ENCODE measurements at places on chromosomes 1 and 21.

GRCh38 chr21:37870221-37870620, 46.0 kb downstream of the KCNJ6 start:
- DNase-seq, result no peak

DNA sequence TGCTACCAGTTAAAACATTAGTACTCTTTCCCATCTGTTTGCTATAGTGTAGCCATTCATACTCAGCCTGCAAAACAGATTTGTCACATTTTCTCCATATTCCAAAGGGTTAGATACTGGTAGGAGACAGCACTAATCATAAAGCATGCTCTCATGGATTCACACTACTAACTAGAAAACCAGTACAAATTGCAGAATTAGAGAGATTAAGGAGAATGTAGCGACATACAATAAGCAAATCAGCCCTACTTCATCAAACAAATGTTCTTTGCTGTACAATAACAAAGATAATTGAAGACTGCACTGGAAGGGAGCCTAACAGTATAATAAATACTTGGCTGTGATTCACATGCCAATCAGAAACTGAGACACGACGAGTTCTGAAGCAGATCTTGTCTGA, 368.0 kb upstream of the PRMT6 start:
- no peak for DNase-seq

- no peak for DNase-seq
These were observed 7.8 kb downstream of the UBIAD1 start for GRCh38 chr1:11280719-11281376.

GRCh38 chr1:165833358-165833757, 5.9 kb downstream of the UCK2 start:
- no peak for DNase-seq

DNA sequence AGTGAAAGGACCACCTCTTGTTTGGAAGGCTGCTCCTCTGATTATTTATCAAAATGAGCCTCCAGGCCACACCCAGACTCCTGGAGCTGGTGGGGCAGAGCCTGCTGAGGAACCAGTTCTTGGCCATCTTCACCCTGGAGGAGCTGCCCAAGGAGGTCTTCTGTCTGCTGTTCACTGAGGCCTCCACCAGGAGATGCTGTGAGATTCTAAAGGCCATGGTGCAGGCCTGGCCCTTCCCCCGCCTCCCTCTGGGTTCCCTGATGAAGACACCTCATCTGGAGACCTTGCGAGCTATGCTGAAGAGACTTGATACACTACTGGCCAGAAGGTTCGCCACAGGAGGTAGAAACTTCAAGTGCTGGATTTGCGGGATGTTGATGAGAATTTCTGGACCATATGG, 61.7 kb upstream of the GJA8 start:
- no peak for DNase-seq

DNA sequence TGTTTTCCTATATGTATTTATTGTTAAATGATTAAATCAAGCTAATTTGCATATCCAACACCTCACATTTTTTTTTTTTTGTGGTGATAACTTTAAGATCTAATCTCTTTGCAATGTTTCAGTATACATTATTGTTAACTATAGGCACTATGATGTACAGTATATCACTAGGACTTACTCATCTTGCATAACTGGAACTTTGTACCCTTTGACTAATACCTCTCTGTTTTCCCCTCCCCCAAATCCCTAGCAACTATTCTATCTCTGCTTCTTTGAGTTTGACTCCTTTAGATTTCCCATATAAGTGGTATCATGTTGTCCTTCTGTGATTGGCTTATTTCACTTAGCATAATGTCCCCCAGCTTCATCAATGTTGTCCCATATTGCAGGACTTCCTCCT, 9.7 kb upstream of the C1orf53 start:
- DNase-seq, result no peak

DNA sequence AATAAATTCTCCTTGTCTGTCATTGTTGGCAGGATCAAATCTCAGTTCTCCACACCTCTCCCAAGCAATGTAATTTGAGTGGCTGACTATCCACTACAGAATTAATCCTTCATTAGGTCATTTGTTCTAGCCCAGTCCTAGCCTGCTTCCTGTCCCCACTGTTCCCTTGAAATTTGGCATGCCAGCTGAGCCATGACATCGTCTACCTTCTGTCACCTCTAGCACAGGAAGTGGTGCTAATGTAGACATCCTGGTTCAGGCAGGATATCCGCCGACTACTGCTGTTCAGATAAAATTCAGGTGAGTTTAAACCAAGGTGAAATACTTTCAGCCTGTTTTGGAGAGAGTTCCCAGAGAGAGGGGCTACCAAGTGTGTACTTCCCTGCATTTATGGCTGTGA, 5.9 kb downstream of the CHRM3 start:
- no peak for DNase-seq

DNA sequence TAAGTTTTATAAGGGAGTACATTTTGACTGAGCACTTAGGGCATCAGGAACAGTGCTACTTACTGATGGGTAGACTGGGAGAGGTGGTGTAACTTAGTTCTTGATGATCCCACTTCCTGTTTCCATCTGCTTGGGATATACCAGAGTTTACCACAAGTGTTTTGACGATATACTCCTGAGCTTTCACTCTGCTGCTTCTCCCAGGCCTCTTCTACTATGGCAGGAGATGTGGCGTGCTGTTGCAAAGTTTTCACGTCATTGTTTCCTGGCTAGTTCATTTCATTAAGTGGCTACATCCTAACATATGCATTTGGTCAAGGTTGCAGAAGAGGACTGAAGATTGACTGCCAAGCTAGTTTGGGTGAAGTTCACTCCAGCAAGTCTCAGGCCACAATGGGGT, 41.3 kb upstream of the LAMC2 start:
- DNase-seq, result no peak

- no peak for DNase-seq
These were observed 87.6 kb upstream of the RUNX1 start for GRCh38 chr21:35136586-35137219.

- DNase-seq, result no peak
These were observed 36.1 kb upstream of the CHIT1 start for GRCh38 chr1:203265541-203265940.

DNA sequence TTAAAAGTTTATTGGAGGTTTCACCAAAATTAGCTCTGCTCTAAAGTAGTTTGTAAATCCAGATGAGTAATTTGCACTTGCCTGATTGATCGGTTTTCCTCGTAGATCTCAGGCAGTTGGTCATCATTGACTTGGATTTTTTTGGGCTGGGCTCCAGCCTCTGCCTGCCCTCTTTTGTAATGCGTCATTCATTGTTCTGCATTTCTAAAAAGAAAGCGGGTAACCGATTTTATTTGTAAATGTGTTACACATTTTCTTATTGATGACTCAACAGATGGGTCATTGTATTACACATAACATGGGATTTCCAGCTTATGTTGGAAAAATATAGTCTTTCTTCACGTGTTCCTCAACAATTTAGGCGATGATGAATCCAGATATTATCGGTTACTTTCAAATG, 5.5 kb downstream of the ETS2 start:
- peak; percentile 85 for DNase-seq

DNA sequence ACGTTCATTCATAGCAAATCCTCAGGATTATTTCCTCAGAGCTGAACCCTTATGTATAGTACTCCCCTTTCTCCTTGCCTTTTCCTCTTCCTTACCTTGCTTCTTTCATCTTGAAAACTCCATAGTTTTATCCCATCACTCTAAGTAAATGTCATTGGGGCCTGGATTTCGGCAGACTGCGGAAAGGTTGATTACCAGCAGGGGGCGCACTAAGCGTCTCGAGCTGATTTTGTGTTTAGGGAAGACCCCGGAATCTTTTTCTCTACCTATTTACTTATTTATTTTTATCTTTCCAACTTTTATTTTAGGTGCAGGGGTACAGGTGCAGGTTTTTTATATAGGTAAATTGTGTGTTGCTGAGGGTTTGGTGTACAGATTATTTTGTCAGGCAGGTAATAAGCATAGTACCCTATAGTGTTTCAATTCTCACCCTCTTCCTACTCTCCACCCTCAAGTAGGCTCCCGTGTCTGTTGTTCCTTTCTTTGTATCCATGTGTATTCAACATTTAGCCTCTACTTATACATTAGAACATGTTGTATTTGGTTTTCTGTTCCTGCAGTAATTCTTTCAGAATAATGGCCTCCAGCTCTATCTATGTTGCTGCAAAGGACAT, 11.4 kb upstream of the MTARC1 start:
- no peak for DNase-seq

DNA sequence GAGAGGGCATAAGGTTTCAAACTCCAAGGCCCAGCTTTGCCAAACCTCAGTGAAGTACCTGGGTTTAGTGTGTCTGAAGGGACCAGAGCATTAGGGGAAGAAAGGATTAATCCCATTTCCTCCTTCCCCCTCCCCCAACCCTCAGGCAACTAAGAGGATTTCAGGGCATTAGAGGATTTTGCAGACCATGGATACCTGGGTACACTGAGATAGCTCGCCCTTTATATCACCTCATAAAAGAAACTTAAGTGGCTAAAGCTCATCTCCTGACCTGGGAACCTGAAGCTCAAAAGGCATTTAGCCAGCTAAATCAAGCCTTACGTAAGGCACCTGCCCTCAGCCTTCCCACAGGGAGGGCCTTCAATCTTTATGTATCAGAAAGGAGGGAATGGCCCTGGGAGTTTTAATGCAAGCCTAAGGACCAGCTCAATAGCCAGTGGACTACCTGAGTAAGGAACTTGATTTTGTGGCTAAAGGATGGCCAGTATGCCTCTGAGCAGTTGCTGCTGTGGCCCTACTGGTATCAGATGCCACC, 26.4 kb upstream of the SMYD3 start:
- DNase-seq, result no peak

- DNase-seq, result peak; percentile 50
These were observed 1.4 kb upstream of the KLHL21 start for GRCh38 chr1:6603915-6604558.

- no peak for DNase-seq
These were observed 9.5 kb upstream of the IRF6 start for GRCh38 chr1:209815490-209815889.

Data from astrocyte of the cerebellum (primary cell).